ENCODE measurements at places on chromosomes 1 and 21.

GRCh38 chr1:87953121-87953520 lies 624.4 kb downstream of the LMO4 start:
- no peak for ATAC-seq

- ATAC-seq = no peak
Observed at GRCh38 chr21:42377951-42378340, 11.6 kb upstream of the TFF1 start.

GRCh38 chr1:212315907-212316306 lies 30.7 kb downstream of the PPP2R5A start:
- ATAC-seq = no peak

GRCh38 chr21:45540601-45540970 lies 1.7 kb downstream of the SLC19A1 start:
- ATAC-seq = no peak

DNA sequence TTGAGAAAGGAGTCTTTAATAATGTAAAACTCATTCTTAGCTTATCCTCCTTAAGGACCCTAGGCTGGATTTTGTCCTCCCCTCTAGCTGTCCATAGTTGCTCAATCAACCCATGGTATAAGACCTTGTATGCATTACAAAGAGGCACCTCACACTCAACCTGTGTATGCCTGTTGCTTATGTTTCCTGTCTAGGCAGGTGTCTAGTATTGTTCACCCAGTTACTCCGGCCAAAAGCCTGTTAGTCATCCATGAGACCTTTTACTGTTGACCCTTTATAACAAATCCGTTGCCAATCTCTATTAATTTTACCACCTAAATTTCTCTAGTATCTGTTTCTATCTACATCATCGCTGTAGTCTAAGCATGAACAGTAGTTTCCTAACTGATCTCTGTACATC lies 3.7 kb downstream of the LYPLAL1 start:
- no peak for ATAC-seq

DNA sequence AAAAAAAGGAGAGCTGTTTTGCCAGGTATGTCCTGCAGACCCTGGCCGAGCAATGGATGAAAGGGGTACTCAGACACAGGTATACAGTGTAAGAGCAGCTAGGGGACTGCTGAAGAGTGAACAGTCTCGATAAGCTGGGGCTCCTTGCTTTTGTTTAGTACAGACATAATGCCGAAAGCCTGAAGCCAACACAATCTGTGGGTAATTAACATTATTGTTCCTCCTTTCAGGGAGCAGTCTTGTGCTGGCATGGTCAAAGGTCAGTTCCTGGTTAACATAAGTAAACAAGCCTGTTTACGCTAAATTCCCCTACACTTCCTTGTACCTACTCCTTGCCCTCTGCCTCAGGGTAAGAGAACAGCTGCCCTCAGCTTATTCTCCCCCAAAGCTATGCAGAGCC lies 272.3 kb upstream of the ST6GALNAC5 start:
- no peak for ATAC-seq

GRCh38 chr1:94591823-94592570 lies 50.4 kb upstream of the F3 start:
- ATAC-seq = no peak

DNA sequence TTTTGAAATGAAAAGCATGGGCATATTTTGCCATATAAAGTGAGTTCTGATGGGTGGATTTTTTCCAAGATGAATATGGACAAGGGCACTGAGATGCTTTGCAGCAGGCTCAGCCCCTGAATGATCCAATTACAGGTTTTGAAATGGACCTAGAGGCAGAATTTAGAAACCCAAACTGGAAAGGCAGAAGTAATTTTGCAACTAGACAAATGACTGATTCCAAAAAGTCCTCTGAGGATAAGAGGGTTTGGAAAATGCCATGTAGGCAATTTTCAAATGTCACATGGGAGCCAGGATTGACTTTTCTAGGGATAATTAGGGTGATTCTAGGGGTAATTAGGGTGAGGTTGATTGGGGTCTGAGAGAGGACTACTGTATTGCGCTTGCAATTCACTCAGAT lies 148.9 kb upstream of the ZNF648 start:
- no peak for ATAC-seq

GRCh38 chr1:91596474-91596873 lies 95.8 kb downstream of the CDC7 start:
- ATAC-seq = no peak

DNA sequence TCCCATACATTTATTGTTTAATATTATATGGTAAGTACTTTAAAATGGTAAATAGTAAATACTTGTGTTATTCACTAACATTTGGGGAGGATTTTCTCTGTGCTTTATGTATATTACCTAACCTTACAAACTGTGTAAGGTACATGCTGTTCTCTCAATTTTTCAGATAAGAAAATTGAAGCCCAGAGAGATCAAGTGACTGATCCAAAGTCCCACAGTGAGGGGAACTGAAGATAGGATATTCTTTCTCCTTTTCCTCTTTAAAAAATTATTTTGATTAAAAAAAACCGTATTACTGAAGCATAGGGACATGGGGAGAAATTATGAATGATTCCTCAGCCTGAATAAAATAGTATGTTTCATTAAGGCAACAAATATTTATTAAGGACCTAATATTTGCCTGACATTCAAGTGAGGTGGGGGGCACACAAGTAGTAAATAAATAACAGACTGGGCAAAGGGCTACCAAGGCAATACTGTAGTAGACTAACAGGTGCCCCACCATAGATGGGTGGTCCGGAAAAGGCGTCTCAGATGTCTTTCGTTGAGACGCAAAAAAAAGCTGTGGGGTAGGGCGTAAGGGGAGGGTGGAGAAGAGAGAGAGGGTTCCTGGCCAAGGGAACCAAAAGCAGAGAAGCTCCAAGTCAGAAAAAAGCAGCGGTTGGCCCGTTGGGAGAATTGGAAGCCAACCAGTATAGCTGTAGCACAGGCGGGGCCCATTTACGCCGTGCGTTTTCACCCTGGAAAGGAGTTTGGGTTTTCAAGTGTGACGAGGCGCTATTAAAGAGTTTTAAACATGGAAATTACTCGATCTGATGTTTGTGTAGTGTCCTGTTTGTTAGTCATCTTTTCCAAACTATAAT lies 944 bp upstream of the AGO3 start:
- peak; percentile 60 for ATAC-seq

DNA sequence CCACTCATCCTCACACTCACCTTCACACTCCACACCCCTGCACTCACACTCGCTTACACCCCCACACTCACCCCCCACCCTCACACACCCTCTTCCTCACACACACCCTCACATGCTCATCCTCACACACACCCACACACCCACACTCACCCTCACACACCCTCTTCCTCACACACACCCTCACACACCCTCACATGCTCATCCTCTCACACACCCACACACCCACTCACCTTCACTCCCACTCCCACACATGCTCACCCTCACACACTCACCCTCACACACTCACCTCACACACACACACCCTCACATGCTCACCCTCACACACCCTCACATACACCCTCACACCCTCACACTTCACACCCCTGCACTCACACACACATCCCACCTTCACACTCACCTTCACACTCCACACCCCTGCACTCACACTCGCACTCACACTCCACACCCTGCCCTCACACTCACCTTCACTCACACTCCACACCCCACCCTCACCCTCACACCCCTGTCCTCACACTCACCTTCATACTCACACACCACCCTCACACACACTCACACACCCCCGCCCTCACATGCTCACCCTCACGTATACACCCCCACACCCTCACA lies 42.6 kb upstream of the EDN2 start:
- no peak for ATAC-seq

- peak; percentile 16 for ATAC-seq
Observed at GRCh38 chr1:215083383-215083961, 935 bp downstream of the KCNK2 start.

DNA sequence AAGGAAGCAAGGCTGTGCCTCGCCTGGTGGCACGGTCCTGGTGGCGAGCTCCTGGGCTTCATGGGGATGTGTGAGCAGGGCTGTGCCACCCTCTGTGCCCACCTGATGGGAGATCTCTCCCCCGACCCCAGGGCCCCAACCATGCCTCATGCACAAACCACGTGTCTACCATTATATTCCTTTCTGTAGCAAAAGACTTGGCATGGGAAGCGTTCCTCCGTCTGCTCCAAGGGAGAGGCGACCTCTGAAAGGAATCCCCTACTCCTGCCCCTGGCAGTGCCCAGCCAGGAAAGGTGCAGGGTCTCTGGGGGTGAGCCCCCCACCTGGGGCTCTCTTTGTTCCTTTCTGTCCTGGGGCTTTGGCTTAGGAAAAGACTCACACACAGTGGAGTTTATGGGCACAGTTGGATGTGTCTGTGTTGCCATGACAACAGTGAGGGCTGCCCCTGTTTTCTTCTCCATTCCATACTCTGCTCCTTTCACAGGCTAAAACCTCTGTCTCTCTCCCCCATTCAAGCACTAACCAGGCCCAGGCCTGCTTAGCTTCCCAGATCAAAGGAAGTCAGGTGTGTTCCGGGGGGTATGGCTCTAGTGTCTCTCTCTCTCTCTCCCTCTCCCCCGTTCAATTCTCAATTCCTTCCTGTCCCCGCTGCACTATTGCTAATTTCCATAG lies 21.4 kb upstream of the LRRN2 start:
- no peak for ATAC-seq

DNA sequence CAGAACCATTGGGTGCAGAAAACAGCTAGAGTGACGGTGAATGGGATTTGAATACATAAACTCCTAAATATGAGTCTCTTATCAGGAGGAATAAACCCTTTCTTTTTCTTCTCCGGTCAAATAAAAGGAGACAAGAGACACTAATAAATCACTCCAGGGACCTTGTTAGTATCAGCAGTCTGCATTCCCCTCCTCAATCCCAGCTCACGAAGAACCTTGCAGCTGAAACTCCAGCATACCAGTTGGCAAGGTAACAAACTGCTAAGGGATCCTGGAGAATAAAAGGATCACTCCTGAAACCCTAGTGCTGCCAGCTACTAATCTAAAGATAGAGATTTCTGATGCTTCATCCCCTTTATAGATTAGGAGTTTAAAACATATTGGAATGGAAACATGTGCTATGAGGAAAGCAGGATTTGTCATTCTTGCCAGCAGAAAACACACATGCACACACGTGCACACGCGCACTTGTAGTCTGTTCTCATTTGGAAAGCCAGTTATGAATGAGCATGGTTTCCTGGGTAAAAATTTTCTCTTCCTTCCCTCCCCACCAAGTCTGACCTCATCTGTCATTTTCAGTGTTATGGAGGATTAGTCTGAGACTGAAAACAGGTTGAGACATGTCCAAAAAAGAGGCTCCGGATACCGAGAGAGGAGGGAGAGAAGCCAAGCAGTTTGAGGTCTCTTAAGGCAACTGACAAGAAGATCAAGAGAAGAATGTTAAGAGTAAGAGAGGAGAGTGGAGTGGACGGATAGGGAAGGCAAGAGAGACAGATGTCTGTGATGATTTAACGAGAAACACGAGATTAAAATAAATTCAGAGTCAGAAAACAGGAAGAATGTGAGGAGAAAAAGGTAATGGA lies 10.9 kb downstream of the IER5 start:
- ATAC-seq = no peak

DNA sequence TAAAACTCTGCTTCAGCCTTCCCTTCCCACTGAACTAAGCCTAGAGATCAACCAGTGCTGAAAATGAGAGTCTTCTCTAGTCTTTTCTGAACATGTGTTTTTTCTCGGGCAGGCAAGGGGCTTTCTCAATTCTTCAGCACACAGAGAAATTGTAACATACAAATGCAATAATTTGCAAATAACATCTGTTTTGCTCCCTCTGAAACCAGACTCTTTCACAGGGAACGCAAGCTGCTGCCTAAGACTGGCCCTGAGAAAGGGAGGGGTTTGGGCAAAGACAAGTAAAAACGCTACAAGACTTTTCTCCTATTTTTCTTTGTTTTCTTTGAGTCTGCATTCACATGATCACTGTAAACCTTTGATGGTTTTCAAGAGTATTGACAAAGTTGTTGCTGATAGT lies 39.6 kb upstream of the VN1R5 start:
- no peak for ATAC-seq

DNA sequence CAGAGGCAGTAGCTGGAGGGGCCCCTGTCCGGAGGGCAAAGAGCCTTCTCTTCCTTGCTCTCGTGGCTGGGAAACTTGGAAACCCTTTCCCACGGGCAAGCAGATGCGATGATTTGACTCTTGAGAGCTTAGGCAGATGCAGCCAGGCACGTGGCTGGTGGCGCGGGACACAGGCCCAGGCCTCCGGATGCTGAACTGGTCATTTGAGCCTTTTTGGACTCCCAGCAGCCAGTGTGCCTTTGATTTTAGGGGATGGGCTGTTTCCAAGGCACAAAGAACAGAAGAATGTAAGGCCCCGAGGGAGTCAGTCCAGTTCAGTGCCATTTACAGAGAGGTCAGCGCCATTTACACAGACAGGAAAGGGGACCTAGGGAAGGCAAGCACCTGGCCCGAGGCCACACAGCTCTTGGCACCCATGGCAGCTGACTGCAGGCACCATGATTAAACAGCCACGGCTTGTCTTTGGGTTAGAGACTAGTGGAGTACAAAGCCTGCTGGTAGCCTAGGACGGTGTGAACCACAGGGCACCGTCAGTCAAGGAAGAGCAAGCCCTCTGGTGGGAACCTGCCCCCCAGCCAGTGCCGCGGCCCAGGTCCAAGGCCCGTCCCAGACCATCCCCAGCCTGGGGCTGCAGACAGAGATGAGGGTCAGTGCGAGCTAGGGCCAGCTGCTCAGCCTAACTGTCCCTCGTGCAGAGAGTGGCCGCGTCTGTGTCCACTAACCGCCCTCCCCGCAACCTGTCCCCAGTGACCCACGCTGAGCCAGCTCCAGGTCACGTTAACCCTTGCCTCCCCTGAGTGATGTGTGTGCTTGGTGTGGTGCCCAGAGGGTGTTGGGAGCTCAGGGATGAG lies 20.4 kb upstream of the CCDC27 start:
- peak; percentile 20 for ATAC-seq

DNA sequence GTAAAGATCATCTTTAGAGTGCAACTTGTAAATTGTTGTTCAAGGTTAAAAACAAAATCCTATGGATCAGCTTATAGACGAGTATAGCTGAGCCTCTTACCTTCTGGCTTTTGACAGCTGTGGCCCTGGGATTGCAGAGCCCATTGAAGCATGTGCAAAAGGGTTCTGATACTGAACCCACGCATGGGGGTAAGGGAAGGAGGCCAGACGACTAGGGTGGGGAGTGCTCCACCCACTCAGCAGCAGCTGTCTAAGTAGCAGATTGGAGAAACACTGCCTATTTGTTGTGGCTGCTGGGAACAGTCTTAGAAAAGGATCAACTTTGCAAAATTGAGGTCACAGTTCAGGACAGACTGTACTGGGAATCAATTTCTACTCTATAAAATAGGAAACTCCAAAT lies 16.1 kb downstream of the CD101 start:
- no peak for ATAC-seq

DNA sequence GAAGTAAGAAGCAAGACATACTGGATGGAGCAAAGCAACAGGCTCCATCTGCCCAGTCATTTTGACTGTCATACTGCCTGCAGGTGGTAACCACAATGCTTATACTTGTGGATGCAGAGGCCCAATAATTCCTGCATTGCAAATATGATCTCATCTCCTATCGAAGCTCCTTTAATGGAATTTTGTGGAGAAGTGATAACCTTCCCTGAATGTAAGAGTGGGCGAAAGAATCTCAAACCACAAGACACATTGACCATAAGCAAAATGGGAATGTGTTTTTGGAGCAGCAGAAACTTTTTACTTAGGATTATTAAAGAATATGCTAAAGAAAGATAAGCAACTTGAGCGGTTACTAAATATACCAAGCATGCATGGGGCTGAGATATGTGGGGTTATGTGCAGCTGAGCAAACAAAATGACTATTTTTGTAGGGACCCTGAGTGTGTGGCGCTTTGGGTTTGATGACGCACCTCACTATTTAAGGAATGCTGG lies 77.4 kb upstream of the BACH1 start:
- no peak for ATAC-seq
